Inflammatory macrophage treated with lipopolysaccharide for 1 hour (primary cell): ENCODE measurements at places on chromosomes 2 and 18.

GRCh38 chr2:101823347-101823791 lies 125.9 kb downstream of the MAP4K4 start:
- peak; percentile 56 for DNase-seq

DNA sequence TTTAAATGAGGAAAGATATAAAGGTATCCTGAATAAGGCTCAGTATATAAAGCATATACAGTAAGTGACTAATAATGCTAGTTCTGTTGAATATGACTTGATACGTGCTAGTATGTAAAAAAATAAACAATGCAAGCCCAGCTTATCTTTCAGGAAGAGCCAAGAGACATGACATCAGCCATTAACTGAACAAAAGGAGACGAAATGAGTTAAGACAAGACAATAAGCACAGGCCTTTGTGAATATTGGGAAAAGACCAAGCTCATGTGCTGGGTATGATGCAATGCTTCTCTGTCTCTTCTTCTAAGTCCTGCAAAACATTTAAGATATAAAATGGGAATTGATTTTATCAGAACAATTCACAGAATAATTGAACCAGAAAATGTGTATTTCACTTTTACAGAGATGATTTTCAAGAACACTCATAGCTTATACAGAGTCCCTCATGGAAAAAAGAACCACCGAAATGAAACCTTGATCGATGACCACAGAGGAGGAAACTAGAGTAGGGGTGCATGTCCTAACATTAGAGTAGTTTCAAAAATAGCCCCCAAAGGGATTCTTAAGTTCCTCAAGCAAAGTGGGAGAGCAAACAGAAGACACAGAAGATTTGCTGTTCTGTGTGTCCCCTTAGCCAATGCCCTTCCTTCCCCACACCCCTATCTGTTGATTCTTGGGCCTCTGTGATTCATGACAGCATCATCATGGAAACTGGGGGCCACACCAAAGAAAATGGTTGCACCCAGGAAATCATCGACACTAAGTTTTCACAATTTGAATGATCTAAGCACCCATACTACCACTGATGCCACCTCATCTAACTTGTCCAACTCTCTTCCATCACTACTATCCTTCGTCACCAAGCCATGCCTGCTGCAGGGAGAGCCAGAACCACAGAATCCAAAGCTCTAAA lies 68.0 kb upstream of the CRIM1 start:
- DNase-seq, result no peak

- DNase-seq, result no peak
Measured at GRCh38 chr2:228657807-228658402, 476.4 kb upstream of the SPHKAP start.

GRCh38 chr2:67510745-67511144 lies 113.6 kb downstream of the ETAA1 start:
- DNase-seq, result no peak

DNA sequence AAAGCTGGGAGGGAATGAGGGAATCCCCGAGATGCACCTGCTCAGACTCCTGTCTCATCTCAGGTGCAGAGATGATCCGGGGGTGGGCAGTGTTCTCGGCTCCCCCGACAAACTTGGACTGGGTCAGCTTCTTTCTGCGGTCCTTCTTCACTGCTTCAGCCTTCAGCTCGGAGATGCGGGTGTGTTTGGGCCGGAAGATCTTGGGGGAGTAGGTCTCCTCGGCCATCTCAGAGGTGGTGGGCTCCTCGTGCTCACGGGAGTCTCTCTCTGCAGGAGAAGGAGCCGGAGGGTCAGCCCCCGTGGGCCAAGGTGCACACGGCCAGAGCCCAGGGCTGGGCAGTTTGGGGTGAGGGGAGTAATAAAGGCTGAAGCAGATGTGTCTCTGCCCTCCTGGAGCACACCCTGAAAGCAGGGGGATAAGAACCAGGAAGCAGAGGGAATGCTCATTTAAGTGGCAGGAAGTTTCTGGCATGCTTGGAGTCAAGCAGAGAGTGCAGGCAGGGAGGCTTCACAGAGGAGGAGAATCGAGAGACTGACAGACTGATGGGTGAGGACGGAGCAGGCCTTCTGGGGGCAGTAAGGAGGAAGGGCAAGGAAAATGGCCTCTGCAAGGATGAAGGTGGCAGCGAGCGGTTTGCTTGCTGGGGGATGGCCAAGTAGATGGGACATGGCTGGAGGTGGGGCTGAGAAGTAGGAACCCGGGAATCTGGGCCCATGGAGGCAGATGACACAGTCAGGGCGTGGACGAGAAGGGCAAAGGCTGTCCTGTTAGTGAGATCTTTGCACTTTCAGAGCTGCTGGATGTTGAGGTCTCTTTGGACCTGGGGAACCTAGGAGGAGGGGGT lies 16.3 kb downstream of the IGFBP5 start:
- no peak for DNase-seq

DNA sequence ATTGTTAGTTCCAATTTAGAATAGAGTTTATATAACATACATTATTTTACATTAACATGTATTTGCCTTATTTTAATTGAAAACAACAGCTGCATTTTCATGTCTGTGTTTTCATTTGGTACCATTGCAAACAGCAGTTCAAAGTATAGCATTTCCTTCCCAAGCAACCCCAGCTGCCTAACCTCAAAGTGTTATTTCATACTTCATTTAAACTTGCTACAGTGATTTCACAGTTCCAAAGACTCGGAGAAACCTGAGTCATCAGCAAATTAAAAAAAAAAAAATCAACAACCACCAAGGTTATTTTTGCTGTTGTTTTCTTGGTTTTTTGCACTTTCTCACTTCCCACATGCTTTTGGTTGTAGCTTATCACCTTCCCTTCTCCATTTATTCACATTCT lies 236.5 kb upstream of the SPHKAP start:
- DNase-seq, result no peak

DNA sequence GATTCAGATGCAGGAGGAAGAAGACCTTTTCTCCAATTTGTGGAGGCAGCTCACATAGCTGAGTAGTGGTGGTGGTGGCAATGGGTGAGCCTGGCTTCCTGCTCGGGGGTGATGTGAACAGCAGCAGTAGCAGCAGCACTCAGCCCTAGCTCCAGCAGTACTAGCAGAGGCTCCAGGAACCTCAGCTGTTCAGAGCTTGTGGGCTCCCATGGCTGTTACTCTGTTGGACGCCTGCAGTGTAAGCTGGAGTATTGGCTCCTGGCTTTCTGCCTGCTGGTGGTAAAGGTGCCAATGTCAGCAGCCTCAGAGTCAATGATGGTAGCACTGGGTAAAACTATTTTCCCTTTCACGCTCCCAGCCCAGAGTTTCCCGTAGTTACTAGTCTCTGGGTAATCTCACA lies 3.1 kb upstream of the SEH1L start:
- peak; percentile 10 for DNase-seq

- no peak for DNase-seq
Measured at GRCh38 chr2:99637159-99637697, 147.4 kb upstream of the REV1 start.

- DNase-seq, result no peak
Measured at GRCh38 chr18:12745095-12745795, 42.4 kb downstream of the PSMG2 start.

DNA sequence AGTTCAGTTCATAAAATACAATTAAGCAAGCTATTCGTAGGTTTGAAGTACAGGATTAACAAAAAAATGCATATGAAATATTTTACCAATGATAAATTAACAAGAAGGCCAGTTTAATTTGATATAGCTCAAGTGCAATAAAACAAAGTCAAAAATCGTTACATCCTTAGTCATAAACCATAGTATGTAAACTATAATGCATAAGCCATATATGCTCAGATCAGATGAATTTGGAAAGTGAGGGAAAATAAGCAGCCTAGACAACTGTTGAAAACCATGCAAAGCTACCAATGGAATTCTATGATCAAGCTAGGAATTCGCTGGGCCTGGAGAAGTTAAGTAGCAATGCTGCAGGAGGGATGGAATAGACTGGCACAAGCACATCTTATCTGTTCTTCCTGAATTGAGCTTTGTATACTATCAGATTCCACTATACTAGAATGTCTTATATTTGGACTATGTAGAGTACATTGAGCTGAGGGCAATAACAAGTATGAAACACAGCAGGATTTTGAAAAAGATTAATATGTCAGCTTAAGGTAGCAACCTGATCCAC lies 682.0 kb downstream of the IRS1 start:
- no peak for DNase-seq

DNA sequence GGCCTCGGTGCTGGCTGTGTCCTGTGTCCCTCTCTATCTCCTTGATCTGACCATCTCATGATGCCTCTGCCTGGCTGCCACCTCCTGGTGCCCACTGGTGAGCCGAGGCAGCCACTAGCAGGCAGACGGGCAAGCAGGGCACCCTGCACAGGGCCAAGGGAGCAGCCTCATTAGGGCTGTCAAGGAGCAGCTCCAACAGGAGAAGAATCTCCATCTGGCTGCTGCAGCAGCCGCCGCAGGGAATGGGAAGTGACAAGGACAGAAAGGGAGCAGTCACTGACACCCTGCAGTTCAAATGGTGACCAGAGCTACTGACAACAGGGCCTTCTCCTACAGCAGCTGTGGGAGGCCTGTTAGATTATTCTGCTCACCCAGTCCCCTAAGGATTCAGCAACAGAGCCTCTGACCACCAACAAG lies 32.6 kb downstream of the ALPK2 start:
- DNase-seq, result no peak

DNA sequence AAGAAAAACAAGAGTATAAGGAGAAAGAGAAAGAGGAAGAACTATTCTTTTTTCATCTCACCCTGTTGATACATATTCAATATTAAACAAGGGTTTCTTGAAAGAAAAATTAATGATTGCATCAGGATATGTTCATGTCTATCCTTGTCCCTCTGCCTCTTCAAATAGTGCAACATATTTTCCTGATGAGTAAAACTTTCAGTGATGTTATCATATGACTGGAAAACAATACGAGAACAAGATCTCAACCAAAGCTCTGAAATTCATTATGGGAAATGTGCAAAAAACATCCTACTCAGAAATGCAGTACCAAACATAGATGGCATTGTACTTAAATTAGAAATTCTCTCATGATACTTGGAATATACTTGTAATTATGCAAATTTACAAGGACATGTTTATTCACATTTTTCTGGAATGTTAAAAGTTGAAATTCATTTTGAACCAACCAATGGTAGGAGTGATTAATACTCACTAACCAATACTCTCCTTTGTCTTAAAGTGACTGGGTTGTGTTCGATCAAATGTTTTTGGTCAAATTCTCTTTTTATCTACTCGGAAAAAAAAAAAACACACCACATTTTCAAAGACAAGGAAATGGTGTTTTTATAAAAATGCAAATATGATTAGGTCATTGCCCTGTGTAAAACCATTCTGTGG lies 148.9 kb upstream of the GULP1 start:
- no peak for DNase-seq

DNA sequence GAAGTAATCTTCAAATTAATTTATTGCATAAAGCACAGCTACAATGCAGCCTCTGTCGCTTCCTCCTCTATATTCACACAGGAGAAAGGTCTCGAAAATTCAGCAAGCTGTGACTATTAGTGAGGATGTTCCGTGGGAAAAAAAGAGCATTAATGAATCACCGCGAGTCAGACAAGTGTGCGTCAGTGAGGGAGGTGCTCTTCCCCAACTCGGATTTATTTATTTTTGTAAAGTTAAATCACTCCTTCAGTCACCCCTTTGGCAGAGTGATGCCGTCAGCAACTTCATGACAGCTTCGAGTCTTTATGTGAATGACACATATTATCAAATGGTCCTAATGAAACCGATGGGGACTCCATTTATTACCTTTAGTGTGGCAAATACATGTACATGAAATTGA lies 648.9 kb upstream of the SALL3 start:
- DNase-seq, result no peak

DNA sequence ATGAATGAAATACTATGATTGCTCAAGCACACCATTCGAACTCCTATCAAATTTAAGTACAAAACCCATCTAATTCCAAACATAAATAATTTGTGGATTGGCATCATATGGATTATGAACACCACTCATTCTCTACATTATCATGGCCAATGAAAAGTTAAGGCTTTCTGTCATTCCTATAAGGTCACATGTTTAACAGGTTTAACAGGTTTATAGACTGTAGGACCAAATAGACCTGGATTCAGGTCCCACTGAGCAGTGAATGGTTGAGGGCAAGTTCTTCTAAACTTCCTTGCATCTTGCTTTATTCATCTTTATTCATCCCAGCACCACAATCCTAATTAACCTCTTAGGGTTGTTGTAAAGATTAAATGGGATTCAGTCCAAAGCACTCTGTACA lies 33.4 kb downstream of the FBXO36 start:
- no peak for DNase-seq

- no peak for DNase-seq
Measured at GRCh38 chr18:13315000-13315399, 96.4 kb downstream of the LDLRAD4 start.

DNA sequence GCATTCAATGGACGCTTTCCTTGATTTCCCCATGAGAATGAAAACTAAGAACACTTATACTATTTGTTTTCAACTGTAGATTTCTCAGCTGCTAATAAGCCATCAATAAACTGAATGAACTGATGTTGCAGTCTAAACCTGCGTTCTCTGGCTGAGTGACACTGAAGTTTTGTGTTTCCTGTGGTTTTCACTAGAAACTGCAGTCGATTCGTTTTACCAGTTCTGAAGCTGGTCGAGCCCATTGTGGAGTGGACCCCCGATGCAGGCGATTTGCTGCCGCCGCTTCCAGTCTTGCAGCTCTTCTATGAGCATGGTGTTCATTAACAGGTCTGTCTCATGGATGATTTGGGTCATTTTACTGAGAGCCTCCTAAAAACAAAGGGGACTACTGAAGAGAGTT lies 50.6 kb upstream of the STAT1 start:
- no peak for DNase-seq

- no peak for DNase-seq
Measured at GRCh38 chr18:50189160-50189559, 5.8 kb downstream of the MYO5B start.

- DNase-seq, result no peak
Measured at GRCh38 chr2:100887713-100888495, 68.0 kb downstream of the NPAS2 start.

DNA sequence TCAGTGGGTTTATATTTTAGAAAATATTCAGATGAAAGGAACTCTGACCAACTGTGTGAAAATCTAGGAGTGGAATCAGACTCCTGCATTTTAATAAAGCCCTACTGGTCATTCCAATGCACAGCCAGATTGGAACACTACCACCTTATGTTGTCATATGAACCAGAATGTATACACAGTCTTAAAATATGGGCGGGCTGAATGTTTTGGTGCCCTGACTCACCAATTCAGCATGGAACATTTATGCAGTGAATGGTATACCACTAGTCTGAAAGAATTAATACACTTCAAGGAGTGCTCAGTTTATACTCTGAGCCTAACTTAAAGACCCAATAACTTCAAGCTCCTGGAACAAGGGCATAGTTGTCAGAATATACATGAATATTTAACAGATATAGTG lies 280.9 kb upstream of the TCF4 start:
- no peak for DNase-seq

- no peak for DNase-seq
Measured at GRCh38 chr2:128714851-128715312, 396.2 kb upstream of the HS6ST1 start.

GRCh38 chr2:102005989-102006885 lies 14.5 kb downstream of the IL1R2 start:
- peak; percentile 67 for DNase-seq

DNA sequence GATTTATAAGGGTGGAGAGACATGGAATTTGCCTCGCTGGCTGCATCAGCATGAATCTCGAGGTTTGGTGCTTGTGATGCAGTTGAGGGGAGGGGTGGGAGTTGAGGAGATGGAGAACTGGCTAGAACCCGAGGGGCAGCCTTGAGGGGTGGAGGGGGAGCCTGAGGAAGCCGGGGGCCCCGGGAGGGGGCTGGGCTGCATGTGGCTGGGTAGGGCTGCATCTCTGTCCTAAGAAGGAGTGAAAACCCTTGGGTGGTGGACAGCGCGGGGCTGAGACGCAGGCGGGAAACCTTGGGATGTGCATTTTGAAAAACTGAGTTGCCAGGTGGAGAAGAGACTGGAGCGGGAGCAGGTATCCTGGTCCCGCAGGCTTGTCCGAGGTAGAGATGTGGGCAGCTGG lies 64.2 kb downstream of the SNTG2 start:
- no peak for DNase-seq
